ENCODE measurements at places on chromosomes 4 and X. TPM values are rescaled to one million over a fixed set of nuclear protein-coding genes. Genes with fewer than 3 reads are reported as not detected.

Gene NFXL1
- total RNA-seq = 7.7 TPM

Gene ESX1
- total RNA-seq = 10.8 TPM

Gene HSD17B13
- not detected for total RNA-seq

Gene DCLK2
- total RNA-seq = 13.5 TPM

Gene SSX4
- not detected for total RNA-seq

Gene NPFFR2
- 0.17 TPM for total RNA-seq

Gene ITGB1BP2
- 1.3 TPM for total RNA-seq

Gene GAGE1
- 91.5 TPM for total RNA-seq

Gene PRICKLE3
- total RNA-seq = 5.6 TPM

GRCh38 chr4:61397174-61397573 is 197.0 kb downstream of the ADGRL3 start:
- DNase-seq = no peak

GRCh38 chr4:146916479-146917076 is 29.1 kb downstream of the TTC29 start:
- no peak for DNase-seq

GRCh38 chrX:70442224-70442623 is 2.4 kb upstream of the DLG3 start:
- no peak for DNase-seq

GRCh38 chr4:152454398-152455011 is 81.4 kb downstream of the FBXW7 start:
- DNase-seq = no peak

DNA sequence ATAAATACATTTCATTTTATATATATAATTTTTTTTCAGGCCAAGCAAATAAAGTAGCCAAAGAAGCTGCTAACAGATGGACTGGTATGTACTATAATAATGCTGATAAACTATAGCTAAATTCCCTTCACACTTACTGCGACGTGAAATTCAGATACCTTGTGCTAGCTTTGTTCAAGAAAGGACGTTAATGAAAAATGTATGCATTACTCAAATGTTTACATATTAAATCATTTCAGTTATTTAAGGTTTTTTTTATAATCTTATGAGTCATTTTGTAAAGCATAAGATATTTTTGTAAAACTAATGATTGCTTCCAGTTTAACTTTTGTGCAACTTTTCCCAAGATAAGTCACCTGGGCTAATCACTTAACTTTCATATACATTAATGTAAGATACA is 57.2 kb upstream of the TMEM131L start:
- DNase-seq = no peak

- DNase-seq = no peak
Observed at GRCh38 chr4:61192392-61192791, 7.7 kb upstream of the ADGRL3 start.

DNA sequence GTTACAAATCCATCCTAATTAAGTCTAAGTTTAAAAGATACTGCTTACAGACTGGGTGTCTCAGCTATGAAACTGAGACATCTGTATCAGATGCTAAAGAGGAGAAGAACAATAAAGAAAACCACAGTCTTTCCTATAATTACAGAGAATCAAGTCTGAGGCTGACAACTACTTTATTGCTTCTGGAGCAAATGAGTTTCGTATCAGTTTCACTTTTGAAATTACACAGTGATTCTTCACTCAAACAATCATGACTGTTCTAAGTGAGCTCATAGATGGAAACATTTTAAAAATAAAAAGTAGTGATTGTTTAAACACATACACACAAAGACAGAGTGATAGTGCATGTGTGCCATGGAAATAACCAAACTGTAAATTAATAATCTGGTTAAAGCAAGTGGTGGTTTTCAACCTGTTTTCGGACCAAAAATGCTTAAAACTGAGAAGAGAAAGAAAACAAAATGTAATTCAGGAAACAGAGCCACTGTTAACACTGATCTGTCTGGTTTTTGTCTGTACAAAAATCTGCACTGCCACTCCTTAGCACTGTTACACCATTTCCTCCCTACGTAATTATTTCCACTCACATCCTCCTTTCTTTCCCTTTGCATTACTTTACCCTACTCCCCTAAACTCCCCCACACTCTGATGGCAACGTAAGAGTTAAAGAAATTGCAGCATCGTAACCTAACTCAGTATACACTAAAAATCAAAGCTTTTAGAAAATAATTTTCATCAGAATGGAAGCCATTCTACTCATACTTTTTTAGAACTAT is 12.5 kb downstream of the RFC1 start:
- peak; percentile 30 for DNase-seq

DNA sequence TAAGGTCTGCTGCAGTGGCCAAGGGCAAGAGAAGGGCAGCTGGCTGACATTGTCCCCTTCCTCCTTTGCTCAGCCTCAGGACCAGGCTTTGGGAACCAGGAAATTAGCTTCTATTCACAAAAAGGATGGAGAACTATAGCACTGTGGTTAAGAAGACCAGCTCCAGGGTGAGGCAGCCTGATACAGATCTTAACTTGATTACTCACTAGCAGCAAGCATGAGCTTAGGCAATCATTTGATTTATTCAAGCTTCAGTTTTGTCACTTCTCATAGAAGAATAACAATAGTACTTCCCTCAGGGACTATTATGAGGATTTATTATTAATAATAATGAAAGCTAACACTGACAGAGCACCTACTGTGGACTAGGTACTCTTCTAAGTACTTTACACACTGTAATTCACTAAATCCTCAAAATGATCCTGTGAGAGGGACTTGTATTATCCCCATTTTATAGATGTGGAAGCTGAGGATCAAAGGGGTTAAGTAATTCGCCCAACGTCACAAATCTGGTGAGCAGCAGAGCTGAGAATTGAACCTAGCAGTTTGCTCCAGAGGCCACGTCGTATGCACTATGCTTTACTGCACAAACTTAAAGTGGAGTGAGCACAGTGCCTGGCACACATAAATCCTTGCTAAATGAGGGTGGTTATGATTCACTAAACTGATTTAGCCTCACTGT is 130.4 kb upstream of the PAK3 start:
- no peak for DNase-seq

- DNase-seq = peak; percentile 68
Observed at GRCh38 chrX:107454302-107454701, 4.8 kb downstream of the FRMPD3 start.

DNA sequence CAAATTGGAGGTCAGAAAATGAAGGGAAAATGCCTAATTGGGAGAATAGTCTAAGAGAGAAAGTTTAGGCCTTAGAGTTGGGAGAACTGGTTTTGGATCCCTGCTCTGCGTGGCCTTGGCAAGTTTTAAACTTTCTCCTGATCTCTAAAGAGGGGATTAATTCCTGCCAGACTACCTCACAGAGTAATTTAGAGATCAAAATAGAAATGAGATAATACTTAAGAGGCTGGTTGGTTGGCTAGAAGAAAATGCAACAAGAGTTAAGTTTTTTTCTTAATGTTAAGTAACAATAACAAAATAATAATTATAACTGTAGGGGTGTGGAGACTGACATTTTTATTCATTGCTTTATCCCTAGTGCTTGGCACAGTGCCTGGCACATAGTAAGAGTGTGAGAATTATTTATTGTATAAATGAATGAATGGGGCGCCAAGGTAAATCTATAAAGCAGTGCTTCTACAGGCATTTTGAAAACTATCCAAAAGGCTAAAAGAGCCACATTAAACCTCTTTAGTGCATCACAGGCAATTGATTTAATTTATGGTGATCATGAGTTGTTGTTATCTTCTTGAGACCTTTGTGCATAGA is 160.5 kb downstream of the RASL11B start:
- DNase-seq = no peak

GRCh38 chr4:6845027-6845426 is 62.5 kb downstream of the KIAA0232 start:
- DNase-seq = no peak

DNA sequence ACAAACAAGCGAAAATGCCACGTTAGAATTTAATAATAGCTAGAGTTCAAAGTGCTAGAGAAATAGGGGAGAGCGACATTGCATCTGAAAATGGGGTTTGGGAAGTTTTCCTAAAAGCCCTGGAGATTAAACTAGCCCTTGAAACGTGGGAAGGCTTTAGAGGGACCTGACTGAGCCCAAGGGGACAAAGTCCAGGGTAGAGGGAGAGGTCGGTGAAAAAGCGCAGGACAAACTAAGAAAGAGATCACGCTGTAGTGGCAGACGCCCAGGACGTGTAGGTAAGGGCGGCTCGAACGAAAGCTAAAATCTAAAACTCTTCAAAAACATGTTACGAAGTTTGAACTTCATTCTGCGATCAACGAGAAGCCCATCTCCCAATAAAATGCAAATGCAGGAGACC is 1.1 kb upstream of the ATP11C start:
- no peak for DNase-seq

GRCh38 chr4:128768373-128768996 is 41.0 kb upstream of the JADE1 start:
- DNase-seq = peak; percentile 28

DNA sequence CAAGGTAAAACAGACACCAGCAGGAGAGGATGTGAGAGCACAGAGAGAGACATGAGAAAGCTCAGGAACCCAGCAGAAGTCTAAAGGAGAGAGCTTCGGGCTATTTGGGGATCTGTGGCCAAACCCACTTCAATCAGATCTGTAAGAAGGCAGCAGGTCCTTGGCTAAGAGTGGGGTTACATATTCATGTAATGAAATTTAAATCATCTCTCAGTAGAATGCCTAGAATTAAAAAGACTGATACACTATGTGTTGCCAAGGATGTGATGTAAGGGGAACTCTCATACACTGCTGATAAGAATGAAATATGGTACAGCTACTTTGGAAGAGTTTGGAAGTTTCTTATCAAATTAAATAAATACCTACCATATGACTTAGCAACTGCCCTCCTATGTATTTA is 35.8 kb downstream of the PDE5A start:
- DNase-seq = no peak

GRCh38 chr4:173433447-173433846 is 34.5 kb upstream of the SCRG1 start:
- no peak for DNase-seq

- no peak for DNase-seq
Observed at GRCh38 chrX:19715711-19716638, 171.4 kb downstream of the SH3KBP1 start.

GRCh38 chr4:16852228-16852627 is 46.2 kb downstream of the LDB2 start:
- no peak for DNase-seq

- no peak for DNase-seq
Observed at GRCh38 chr4:112112590-112113170, 32.6 kb upstream of the FAM241A start.

DNA sequence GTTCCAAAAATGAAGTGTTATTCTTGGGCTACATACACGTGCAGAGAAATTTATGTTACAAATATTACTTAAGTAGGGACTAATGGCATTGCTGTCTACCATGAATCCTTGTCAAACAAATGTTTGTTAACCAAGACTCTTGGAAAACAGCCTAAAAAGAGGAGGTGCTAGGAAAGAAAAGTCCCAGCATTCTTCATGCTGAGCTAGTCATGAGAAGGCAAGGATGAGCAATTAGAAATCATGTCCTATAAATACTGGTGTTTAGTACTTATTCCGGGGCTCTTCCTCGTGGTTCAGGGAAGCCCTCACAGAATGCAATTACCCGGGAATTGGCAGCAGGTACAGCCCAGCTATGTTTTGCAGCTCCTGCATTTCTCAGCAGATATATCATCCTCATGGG is 378.1 kb upstream of the FTHL17 start:
- DNase-seq = no peak

GRCh38 chrX:153407736-153408135 is 3.5 kb upstream of the ZFP92 start:
- DNase-seq = no peak

- no peak for DNase-seq
Observed at GRCh38 chrX:126658447-126658846, 105.8 kb upstream of the DCAF12L1 start.

DNA sequence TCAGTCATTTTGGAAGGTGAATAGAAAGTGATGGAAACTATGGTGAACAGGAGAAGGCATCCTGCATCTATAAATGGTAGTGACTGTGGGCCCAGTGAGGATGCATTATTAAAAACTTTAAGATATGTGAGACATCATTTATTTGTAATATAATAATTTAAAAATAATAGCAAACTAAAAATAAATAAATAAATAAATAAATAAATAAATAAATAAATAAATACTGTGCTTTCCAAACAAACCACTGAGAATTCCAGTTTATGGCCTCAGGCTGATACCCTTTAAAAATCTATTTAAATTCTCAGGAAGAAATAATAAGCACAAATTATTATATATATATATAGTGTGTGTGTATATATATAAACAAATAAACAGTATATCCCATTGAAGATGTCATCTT is 248.0 kb upstream of the DCAF8L1 start:
- DNase-seq = no peak

- no peak for DNase-seq
Observed at GRCh38 chr4:58760737-58761136, 1650.6 kb upstream of the IGFBP7 start.
